Lower lobe of right lung (tissue), 2 donors: ENCODE measurements at places on chromosomes 11 and 22. TPM values are rescaled to one million over a fixed set of nuclear protein-coding genes. Genes with fewer than 3 reads are reported as not detected.

The SCGB1A1 gene
- 3,364 TPM for total RNA-seq

The NAALADL1 gene
- 12.2 TPM for total RNA-seq

The ACRV1 gene
- total RNA-seq: not detected

The ZNF280B gene
- total RNA-seq: 0.86 TPM

The SAA1 gene
- total RNA-seq: 36.7 TPM

The TMEM25 gene
- 18.3 TPM for total RNA-seq

DNA sequence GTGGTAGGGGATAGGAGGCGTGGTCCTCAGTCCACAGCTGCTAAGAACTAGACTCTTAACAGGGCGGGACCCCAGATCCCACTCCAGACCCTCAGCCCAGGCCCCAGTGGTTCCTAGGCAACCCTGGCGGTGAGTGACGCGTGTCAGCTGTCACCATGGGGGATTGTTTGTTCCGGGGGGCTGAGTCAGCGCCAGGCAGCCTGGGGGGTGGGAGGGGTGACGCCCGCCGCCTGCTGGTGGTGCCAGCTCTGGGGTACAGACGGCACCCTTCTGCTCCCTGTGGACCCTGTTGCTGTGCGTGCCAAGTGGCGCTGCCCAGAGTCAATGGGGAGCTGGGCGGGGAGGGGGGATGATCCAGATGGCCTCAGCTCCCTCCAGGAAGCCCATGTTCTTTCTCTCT lies 2.5 kb downstream of the CNIH2 start:
- H3K27ac ChIP-seq: no peak overlapping the region
- H3K36me3 ChIP-seq: peaks cover 27% of the 10 kb centered on the region
- H3K4me3 ChIP-seq: no peak overlapping the region
- H3K4me1 ChIP-seq: peaks cover 20% of the 10 kb centered on the region
- H3K27me3 ChIP-seq: no peaks in the 10 kb centered on the region
- DNase-seq: no peak

DNA sequence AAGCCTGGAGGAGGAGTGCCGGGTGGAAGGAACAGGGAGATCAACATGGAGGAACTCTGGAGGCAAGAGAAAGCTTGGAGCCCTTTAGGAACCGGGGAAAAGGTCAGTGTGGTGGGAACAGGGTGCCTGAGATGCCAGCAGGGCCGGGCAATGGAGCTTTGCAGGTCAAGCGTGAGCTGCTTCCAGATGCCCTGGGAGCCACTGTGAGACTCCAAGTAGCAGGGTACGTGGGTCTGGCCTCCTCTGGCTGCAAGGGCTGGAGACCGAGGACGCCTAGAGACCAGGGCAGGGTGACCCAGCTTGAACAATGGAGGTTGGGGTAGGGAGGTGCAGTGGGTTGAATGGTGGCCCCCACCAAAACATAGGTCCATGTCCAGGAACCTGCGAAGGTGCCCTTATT lies 15.6 kb upstream of the EMID1 start:
- no peaks in the 10 kb centered on the region for H3K4me1 ChIP-seq
- H3K4me3 ChIP-seq: no peak overlapping the region
- no peak for DNase-seq
- no peaks in the 10 kb centered on the region for H3K27me3 ChIP-seq
- no peak overlapping the region for H3K27ac ChIP-seq

GRCh38 chr11:12154871-12155668 lies 44.7 kb downstream of the MICAL2 start:
- DNase-seq: no peak
- H3K4me3 ChIP-seq: no peak overlapping the region
- no peak overlapping the region for H3K27ac ChIP-seq
- H3K4me1 ChIP-seq: peaks cover 37% of the 10 kb centered on the region
- peaks cover 16% of the 10 kb centered on the region for H3K36me3 ChIP-seq

GRCh38 chr11:123924027-123924426 lies 15.4 kb upstream of the OR4D5 start:
- no peak overlapping the region for H3K27ac ChIP-seq
- no peak overlapping the region for H3K4me3 ChIP-seq
- H3K4me1 ChIP-seq: no peaks in the 10 kb centered on the region
- no peak for DNase-seq
- H3K27me3 ChIP-seq: no peaks in the 10 kb centered on the region

GRCh38 chr11:123085497-123085896 lies 23.6 kb upstream of the HSPA8 start:
- no peak for DNase-seq
- H3K27ac ChIP-seq: no peak overlapping the region
- H3K4me1 ChIP-seq: peaks cover 11% of the 10 kb centered on the region

- no peak overlapping the region for H3K4me3 ChIP-seq
- peaks cover 12% of the 10 kb centered on the region for H3K36me3 ChIP-seq
- no peak overlapping the region for H3K27ac ChIP-seq
- DNase-seq: no peak
- H3K27me3 ChIP-seq: no peaks in the 10 kb centered on the region
- peaks cover 14% of the 10 kb centered on the region for H3K4me1 ChIP-seq
Observed at GRCh38 chr11:106014620-106015019, 7.4 kb downstream of the MSANTD4 start.

DNA sequence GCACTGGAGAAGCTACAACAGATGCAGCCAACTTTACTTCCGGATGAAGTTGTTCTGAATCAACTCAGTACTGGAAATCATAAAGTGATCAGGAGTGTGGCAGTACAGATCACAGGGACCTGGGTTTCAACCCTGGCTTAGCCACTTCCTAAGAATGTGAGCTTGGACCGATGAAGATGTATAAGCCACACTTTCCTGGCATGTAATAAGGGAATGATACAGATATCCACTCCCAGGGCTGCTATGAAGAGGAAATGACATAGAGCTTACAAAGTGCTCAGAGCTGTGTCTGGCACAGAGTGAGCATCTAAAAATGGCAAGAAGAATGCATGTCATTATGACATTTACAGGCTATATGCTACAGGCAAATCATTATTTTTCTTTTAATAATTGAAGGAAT lies 378.7 kb downstream of the NTM start:
- no peak overlapping the region for H3K27ac ChIP-seq
- H3K27me3 ChIP-seq: no peaks in the 10 kb centered on the region
- no peaks in the 10 kb centered on the region for H3K36me3 ChIP-seq

DNA sequence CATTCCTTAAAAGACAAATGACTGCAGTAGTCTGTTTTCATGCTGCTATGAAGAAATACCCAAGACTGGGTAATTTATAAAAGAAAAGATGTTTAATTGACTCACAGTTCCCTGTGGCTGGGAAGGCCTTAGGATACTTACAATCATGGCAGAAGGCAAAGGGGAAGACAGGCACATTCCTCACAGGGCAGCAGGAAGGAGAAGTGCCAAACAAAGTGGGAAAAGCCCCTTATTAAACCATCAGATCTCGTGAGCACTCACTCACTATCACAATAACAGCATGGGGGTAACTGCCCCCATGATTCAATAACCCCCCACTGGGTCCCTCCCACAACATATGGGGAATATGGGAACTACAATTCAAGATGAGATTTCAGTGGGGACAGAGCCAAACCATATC lies 16.4 kb upstream of the OR2AT4 start:
- DNase-seq: no peak
- H3K27me3 ChIP-seq: peaks cover 4% of the 10 kb centered on the region
- no peaks in the 10 kb centered on the region for H3K4me1 ChIP-seq
